ENCODE measurements at places on chromosomes 12 and 14.

DNA sequence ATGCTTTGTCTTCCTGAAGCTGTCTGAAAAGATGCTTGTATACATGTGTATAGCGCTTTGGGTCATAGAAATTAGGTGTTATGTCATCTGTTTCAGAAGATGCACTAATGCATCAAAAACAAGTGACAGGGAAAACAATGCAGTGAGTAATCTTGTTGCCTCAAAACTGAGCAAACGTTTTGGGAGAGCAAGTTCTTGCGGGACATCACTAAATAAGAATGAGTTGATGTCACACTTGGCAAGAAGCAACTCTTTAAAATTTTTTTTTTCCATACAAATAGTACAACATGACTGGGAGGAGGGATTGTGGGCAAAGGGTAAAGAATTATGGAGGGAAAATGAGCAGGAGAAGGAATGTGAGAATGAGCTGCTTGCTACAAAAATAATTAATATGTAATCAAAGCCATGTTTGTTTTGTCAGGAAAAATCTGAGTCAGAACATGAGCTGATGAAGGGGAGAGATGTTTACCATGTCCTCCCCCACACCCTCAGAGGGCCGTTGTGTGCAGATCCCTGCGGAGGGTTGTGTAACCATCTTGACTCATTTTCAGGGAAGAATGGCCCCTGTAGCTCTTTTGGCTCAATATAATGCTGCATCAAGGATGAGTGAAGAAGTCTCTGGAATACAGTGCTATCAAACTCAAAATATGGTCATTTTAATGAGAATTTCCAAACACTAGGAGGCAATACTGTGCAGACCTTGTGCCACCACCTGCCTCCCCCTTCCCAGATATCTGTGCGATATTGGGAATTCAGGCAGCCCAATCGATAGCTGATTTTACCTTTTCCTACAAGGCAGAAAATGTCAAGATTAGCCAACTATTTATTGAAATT lies 41.4 kb downstream of the BORCS5 start:
- DNase-seq: peak; percentile 95

GRCh38 chr14:97713023-97713422 lies 915.8 kb downstream of the VRK1 start:
- peak; percentile 43 for DNase-seq

DNA sequence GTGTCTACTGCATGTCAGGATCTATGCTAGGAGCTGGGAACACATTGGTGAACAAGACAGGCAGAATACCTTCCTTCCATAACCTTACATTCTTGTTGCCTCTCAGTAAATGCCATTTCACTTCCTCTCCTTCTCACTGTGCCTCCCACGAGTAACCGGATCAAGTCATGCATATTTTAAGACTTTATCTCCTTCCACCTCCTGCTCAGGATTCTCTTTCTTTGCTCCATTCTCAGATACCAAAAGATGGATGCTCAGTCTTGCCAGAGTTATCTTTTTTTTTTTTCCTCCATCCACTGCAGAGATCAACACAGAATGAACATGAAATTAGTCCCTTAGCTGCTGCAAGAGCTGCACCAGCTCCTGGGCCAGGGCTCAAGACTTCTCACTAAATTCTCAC lies 20.0 kb upstream of the APPL2 start:
- no peak for DNase-seq

GRCh38 chr12:118625050-118625675 lies 248.8 kb downstream of the SUDS3 start:
- no peak for DNase-seq

DNA sequence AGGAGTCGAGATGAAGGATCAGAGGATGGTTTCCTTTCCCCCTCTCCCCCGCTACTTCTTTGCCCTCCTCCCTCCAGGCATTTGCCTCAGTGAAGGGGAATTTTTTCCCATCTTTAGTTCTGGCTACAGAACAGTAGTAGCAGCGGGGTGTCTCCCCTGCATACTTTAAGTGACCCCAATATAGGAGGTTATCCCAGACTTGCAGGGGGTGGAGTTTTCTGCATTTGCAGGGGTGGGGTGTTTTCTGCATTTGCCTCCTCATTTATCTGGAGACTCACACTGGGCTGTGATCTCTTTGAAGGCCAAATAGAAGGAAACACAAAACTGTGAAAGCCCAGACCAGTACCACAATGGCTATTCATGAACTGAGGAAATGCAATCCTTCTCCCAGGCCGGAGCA lies 19.8 kb downstream of the PTPRB start:
- no peak for DNase-seq

- DNase-seq: peak; percentile 8
These were observed 693.8 kb downstream of the BCL11B start for GRCh38 chr14:98578204-98578603.

DNA sequence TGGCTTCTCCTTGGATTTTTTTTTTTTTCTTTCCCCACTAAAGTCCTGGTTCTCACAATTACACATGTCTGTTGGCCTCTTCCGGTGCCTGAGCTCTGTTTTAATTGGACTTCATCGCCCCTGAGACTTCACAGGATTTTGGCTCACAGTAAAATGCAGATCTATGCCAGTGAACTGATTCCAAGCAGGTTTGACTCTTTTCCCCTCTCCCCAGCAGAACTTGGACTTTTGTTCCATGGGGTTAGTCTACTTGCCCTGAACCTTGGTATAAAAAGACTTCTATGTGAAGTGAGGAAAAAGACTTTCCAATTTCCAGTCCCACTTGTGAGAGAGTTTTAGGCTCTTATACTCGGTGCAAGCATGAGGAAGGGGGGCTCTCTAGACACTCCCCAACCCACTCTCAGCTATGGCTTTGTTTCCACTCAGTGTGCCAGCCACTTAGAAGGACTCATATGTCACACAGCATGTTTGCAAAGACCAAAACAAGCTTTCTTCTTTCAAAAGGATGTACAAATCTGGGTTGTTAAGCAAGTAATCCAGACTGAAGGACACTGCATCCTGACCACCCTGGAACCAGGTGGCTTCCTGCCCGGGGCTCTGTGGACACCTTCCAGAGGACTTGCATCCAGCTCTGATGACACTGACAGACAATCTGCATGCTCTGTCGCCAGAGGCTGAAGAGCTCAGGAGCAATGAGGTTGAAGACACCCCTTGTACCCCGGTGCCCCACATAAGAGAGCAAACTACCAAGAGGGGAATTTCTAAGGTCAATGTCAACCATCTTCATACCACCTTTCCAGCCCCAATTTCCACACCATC lies 221.9 kb upstream of the EGLN3 start:
- no peak for DNase-seq

GRCh38 chr12:113667676-113668356 lies 196.1 kb upstream of the LHX5 start:
- DNase-seq: no peak

GRCh38 chr12:123995023-123995748 lies 22.2 kb downstream of the ZNF664 start:
- peak; percentile 49 for DNase-seq

DNA sequence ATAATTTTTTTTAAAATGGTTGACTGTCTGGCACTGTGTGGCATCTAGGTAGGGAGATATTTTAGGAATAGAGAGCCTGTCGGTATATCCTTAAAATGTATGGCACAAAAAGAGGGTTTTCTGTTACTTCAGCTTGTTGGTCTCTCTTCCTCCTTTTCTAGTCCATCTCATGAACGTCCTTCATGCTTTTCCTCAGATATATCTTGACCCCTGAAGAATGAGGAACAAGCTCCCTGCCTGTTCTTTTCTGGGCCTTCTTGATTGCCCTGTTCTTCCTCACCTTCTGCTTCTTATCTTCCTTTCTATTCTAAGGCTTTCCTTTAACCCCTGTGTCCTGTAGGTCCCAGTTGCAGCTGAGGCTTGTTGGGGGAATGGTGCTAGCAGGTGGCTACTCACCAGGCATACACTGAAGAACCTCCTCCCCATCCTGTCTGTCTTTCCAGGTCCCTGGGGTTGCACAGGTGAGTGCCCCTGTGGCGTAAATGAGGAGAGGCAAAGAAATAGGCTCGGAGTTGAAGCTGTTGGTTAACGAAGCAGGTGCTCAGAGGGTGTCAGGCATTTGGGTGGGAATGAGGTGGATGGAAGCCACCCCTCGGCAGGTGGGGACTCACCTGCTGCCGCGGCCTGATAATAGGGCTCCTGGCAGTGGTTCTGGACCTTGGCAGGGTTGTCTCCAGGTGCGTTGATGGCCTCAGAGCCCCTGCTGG lies 7.2 kb upstream of the C1R start:
- DNase-seq: no peak

DNA sequence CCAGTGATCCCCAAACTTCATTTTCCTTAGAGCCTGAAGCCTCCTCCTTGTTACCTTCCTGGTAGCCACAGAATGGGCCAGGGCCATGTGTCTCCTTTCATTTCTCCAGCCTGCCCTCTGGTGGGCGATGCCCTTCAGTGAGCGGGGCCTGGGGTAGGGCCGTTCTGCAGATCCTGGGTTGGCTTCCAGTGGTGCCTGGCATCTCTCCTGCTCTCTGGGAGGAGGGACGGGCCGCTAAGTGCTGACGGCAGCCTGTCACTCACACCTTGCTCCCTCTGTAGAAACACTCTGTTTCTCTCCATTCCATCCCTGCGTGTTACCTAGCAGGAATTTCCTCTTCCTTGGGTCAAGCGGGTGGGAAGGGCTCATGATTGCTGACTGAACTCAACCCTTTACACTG lies 232.1 kb downstream of the CACNA1C start:
- DNase-seq: no peak

- DNase-seq: no peak
These were observed 76.6 kb upstream of the KCNH3 start for GRCh38 chr12:49462083-49462744.

All from skeletal muscle cell (primary cell).